Activated CD4-positive, alpha-beta memory T cell treated with anti-CD3 and anti-CD28 coated beads for 36 hours (primary cell): ENCODE measurements at places on chromosomes 6 and 20. TPM values are rescaled to one million over a fixed set of nuclear protein-coding genes. Genes with fewer than 3 reads are reported as not detected.

PRL gene
- total RNA-seq: not detected

DOK5 gene
- total RNA-seq: 0.71 TPM

MCCD1 gene
- total RNA-seq: not detected

TP53TG5 gene
- 0.24 TPM for total RNA-seq

HMGN4 gene
- total RNA-seq: 96.0 TPM

CUL7 gene
- 23.8 TPM for total RNA-seq
